ENCODE measurements at places on chromosomes 2 and 18.

DNA sequence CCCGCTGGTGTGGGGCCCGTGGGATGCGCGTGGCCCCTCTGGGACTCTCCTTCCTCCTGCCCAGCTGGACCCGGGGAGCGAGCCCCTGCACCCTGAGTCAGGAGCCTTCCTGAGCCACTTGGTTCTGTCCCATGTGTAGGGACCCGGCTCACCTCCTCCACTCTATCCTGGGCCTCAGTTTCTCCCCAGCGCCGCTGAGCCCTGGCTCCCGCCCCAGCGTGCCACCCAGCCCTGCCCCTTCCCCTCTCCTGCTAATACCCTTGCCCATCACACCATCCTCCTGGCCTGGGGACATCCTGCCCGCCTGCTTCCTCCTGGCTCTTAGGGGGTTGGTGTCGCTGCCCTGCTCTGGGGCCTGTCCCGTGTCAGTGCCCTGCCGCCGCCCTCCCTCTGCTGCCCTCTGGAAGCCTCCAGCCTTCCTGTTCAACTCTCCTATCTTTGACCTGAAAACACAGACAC is 24.8 kb downstream of the GPC1 start:
- no peak for DNase-seq

DNA sequence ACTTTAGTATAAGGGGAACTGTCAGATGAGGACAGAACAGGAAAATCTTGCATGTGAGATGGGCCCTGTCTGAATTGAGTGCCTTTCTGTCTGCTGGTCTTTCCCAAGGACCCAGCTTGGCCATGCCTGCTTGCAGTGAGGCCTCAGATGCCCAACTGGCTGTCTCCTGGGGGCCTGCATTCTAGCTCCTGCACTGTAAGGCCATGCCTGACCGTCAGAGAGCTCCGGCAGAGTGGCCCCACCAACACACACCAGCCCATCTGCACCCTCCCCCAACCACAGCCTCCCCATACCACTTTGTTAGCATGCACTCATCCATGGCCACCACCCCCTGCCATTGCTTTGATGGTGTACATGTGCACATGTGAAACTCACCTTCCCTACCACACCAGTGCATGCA is 190.4 kb upstream of the RPRM start:
- DNase-seq = no peak

DNA sequence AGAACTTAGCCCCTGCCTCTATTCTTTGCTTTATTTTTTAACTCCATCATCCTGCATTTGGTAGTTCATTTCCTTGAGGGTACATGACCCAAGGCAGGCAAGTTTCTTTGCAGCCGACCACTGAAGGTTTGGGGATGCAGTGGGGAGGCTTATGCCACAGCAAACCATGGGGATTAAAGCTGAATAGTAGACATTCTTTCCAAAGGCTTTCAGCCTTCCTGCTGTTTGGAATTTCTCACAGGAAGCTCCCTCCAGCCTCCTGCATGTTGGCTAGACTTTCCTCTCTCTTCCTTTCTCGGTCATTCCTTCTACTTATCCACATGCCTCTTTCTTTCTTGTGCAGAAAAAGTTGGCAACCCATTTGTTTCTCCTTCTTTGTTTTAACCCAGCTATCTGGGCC is 77.3 kb downstream of the SOCS6 start:
- no peak for DNase-seq

GRCh38 chr18:45954070-45954934 is 12.8 kb downstream of the EPG5 start:
- no peak for DNase-seq

- DNase-seq = no peak
Measured at GRCh38 chr2:189698020-189698887, 23.8 kb downstream of the ANKAR start.

DNA sequence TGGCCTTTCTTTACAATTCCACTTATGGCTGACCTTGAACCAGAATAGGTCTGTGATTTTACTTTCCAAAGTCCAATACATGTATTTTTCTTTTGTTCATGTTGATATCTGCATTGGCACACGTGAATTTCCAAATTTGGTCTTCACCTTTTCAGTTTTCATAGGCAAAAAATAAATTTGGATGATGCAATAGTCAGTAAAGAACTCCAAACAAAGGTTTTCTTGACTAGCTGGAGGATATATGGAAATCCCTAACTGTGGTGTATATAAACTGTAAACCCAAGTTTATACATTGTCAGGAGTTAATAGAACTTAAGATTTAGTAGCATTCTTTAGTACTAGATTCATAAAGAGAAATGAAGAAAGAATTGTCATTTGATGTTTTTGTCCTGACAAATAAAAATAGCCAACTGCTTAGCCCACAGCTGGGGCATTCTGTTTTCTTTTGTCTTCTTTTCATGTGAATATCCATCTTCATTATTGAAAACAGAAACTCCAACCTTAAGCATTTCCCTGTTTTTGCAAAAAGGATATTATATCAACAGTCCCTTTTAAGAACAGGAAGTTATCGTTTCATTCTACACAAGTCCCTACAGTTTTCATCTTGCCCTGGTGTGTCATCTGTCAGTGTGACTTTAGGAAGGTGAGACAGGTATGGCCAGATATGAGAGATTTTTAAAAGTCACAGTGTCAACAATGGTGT is 132.9 kb downstream of the BCL2 start:
- no peak for DNase-seq

DNA sequence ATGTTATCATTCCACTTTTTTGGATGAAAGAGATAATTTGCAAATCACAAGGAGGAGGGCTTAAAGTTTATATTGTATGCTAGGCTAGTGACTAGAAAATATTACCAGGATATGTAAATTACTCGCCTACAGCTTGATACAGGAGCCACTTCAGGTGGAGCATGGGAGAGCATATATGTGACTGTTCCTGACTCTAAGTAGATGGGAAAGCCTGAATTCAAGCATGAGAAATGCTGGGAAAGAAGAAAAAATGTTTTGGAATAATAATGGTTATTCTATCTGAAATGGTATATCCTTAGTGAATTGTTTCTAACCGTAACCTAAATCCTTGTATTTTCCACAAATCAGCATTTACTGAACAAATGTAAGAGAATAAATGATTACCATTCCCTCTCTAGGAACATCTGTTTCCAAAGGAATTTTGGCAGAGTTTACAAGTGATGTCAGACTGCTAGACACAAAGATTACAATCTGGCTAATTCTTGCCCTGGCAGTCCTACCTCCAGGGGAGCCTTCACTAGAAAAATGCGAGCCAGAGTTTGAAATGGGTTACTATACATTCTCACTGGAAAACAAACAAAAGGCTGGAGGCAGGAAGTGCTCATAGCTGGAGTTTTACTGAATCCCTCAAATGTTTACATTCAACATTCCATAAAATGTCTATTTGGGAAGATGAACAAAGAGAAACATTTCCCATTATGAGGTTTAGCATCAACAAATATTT is 129.4 kb upstream of the MAPRE2 start:
- no peak for DNase-seq

DNA sequence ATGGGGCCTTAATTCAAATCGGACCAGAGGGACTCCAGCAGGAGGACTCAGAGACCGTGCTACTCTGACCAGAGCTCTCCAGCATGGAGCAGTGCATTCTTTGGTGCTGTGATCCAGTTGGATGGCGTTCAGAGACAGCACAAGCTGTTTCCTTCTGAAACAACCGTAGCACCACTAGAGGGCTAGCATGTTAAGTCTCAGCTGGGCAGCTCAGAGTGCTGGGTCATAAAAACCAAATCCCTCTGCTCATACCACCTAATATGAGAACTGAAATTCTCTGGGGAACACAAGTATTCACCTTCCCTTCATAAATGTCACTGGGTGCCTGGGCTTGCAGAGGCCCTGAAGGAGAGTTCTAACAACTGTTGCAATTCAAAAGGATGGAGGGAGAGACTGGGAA is 97.7 kb upstream of the TFCP2L1 start:
- no peak for DNase-seq

GRCh38 chr18:23967321-23968089 is 47.0 kb upstream of the TTC39C start:
- no peak for DNase-seq

GRCh38 chr18:35282353-35282752 is 7.7 kb downstream of the ZSCAN30 start:
- DNase-seq = no peak

GRCh38 chr2:98149333-98149697 is 62.3 kb downstream of the VWA3B start:
- no peak for DNase-seq

DNA sequence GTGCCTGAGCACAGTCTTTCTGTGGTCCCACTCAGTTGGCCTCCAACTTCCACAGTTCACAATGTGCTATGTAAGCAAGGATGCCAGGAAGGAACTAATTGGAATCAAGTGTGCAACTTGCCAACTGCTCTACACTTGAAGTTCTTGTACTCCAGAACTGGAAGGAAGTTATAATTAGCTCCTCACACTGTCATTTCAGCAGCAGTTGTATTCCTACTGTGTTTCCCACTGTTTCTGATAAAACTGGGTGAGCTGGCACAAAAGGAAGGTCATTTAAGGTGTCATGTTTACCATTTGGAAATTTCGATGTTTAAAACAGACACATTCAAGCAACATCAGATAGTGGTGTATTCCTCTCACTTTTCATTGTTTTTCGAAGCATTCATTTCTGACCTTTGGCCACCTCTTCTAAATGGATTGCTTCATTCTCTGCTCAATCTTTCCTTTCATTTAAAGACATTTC is 84.2 kb downstream of the ANTXR1 start:
- DNase-seq = no peak

DNA sequence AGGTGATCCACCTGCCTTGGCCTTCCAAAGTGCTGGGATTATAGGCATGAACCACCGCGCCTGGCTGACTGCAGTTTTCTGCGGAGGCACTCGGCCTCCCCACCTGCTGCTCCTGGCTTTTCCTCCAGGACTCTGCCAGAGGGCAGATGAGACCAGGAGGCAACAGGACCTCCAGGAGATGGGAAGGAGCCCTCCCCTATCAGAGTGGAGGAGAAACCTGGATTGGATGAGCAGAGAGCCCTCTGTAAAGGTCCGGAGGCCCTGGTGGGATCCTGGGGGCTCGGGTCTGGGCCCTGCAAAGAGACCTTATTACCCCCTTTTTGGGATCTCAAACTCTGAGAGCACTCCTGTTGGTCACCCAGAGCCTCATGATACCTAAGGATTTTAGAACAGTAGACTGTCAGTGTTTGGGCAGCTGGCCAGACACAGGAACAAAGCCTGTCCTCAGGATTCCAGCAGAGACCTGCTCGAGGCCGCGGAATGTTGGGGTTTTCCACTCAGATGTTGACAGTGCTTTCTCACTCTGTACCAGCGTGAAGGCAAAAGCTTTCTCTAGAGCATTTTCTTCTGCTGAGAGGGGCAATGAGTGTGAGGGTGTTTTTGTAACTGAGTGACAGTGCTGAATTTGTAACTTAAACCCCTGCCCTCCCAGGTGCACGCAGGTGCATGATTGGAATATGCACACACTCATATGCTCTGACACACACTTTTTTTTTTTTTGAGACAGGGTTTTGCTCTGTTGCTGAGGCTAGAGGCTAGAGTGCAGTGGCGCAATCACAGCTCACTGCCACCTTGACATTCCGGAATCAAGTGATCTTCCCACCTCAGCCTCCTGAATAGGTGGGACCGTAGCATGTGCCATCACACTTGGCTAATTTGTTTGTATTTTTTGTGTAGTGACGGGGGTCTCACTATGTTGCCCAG is 48.4 kb downstream of the NPPC start:
- DNase-seq = no peak

- DNase-seq = no peak
Measured at GRCh38 chr2:224970311-224970710, 72.0 kb downstream of the DOCK10 start.

- DNase-seq = no peak
Measured at GRCh38 chr18:30265190-30265589, 777.4 kb downstream of the DSC3 start.

GRCh38 chr2:217934321-217935131 is 68.3 kb downstream of the TNS1 start:
- DNase-seq = no peak

DNA sequence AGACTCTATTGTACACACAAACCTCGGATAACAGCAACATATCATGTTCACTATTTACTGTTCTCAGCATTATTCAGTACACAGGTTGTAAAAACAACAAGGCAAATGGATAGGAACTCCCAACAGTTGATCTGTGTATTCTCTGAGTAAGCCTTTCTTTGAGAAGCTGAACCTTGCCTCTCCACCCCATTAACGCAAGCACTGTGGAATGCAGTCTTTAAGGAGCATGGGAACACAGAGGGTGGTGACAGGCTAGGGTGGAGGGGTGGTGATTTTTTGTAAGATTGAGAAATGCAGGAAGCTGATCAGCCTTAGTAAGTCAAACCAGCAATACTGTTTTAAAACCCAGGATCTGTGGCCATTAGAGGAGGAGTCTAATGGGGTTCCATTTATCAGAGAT is 19.6 kb upstream of the SERPINB11 start:
- DNase-seq = no peak

- DNase-seq = no peak
Measured at GRCh38 chr2:215432759-215433594, 2.9 kb downstream of the FN1 start.

DNA sequence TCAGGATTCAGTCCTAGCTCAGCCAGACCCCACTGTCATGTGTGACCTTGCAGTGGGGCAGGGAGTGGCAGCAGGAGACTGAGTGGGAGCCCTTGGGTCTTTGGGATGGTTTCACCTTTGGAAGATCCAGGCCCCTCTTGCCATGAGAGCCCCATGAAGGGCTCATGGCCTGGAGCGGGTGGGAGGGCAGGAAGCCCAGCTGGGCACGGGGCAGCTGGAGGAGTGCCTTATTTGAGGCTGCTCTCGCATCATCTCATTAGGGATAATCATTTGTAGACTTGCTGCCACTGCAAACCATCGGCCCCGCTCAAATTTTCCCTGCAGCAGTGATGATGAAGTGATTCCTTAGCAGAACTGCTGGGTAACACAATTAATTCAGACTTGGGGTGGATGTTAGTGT is 73.9 kb downstream of the TGOLN2 start:
- no peak for DNase-seq

GRCh38 chr18:58896734-58897508 is 32.2 kb downstream of the ZNF532 start:
- no peak for DNase-seq

GRCh38 chr2:20604401-20604911 is 46.4 kb downstream of the HS1BP3 start:
- no peak for DNase-seq

GRCh38 chr2:189109921-189110397 is 69.6 kb downstream of the COL5A2 start:
- no peak for DNase-seq

- DNase-seq = no peak
Measured at GRCh38 chr2:64857581-64858471, 131.4 kb upstream of the SLC1A4 start.

GRCh38 chr2:101960819-101961337 is 30.9 kb upstream of the IL1R2 start:
- no peak for DNase-seq

GRCh38 chr2:222732489-222733178 is 61.2 kb downstream of the MOGAT1 start:
- DNase-seq = no peak

DNA sequence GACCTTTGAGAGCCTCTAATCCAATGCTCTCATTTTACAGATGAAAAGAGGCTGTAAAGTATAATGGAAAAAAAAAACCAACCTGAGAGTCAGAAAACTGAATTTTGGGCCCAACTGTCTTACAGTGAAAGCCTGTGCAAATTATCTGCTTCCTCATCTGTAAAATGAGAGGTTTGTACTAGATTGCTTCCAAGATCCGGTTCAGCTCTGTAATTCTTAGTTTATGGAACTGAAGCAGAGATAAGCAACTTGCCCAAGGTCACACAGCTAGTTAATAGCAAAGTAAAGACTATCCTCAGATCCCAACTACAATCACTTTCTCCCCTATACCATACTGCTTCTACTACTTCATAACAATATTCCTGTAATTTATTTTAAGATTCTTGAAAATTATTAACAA is 6.3 kb downstream of the TLK1 start:
- DNase-seq = no peak

- DNase-seq = no peak
Measured at GRCh38 chr18:61459896-61460648, 126.8 kb downstream of the CDH20 start.

All from NCI-H2081 treated with DMSO at 0.1 percent for 48 hours (cell line).